NCI-H2107 (cell line): ENCODE measurements at places on chromosomes 6 and 20.

DNA sequence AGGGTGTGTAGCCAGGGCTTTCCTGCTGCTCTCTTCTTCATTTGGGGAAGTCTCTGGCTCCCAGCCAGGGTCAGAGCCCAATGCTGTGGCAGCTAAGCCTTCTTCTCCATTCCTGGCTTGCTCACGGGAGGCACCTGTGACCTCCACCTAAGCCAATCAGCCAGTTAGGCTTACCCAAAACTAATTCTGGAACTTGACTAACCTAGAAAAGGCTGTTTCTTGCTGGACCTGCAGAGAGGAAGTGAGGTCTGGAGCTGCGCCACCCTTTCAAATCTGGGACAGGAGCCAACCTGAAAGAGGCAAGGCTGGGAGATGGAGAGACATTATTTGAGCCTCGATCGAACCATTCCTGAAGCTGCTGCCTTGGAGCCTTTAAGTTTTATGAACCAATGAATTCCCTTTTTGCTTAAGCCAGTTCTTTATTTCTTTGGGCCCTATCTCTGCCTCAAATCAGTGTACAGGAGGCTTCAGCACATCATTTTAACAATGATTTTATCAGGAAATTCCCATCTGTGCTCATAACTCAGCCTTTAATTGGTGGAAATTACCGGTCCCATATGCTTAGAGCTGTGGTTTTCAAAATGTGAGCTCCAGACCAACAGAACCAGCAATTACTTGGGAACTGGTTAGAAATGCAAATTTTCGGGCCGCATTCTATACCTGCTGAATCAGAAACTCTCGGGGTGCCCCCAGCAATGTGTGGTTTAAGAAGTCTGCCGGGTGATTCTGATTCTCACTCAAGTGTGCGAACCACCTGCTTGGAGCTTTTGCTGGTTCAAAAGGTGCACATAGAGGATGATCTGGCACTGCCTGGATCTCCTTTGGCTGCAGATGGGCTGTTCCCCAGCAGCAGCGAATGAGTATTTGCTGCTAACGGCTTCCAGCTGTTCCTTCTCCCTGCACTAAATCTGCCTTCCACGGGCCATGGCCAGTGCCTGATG lies 97.4 kb upstream of the RNF24 start:
- no peak for DNase-seq

DNA sequence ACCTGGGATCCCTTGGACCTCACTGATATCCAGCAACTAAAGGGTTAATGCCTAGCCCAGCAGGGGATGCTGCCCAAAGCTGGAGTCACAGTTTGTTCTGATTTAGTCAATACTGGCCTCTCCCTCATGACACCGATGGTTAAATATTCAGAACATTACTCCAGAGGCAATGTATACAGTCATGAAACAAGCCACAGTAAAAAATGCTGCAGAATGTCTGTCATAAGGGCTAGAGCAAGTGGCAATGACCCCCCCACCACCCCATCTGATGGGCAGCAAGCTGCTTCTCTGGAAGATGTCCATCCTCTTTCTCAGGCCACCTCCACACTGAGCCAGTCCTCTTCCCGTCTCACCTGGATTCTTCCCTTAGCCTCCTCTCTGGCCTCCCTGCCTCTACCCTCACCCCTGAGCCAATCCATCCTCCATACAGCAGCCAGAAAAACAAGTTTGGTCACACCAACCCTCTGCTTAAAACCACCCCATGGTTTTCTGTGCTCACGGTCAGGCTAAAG lies 99.0 kb upstream of the KCNG1 start:
- no peak for DNase-seq

- DNase-seq: no peak
These were observed 551.6 kb upstream of the CITED2 start for GRCh38 chr6:139925894-139926641.

DNA sequence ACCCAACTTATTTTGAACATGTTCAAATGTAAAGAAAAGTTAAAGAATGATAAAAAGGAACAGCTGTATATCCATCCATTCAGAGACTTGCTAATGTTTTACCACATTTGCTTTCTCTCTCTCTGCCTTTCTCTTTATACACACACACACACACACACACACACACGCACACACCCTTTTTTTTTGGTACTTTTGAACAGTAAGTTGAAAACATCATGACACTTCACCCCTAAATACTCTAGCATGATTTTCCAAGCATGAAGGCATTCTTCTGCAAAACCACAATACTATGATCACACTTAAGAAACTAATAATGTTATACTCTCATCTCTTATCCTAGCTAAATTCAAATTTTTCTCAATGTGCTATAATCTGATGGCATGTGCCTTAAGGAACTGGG lies 192.3 kb downstream of the UTRN start:
- DNase-seq: no peak

GRCh38 chr20:52748990-52749389 lies 223.2 kb upstream of the TSHZ2 start:
- DNase-seq: no peak

GRCh38 chr6:157586476-157587126 lies 205.6 kb downstream of the ZDHHC14 start:
- no peak for DNase-seq

DNA sequence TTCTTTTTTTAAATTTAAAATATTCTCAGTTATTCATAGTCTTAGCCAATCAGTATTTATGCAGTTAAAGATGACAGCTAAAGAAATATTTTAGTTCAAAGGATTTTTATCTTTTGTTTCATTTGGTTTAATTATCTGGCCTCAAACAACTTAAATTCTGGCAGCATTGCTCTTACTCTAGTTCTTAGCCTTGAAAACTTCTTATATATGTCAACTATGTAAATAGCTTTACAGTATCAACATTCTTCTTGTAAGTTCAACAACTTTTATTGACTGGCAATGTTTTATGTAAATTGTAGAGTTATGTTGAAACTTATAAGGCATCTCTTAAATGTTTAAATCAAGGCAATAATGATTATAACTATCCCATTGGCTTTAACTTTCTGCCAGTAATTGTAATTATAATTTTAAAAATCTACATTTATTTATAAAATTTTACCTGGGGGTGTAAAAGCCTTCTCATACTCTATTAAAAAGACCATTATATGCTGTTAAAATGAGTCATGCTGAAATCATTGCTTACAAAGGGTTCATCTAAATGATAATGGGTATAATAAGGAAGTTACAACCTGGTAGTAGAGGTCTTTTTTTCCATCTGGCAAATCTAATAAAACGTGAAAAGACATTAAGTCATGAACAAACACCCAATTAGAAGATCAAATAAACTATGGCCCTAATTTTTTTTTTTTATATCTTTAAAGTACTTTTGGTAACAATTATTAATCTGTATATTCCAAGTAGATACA lies 45.8 kb upstream of the FAM184A start:
- DNase-seq: no peak

GRCh38 chr6:73340048-73340447 lies 14.0 kb downstream of the DPPA5 start:
- DNase-seq: no peak

DNA sequence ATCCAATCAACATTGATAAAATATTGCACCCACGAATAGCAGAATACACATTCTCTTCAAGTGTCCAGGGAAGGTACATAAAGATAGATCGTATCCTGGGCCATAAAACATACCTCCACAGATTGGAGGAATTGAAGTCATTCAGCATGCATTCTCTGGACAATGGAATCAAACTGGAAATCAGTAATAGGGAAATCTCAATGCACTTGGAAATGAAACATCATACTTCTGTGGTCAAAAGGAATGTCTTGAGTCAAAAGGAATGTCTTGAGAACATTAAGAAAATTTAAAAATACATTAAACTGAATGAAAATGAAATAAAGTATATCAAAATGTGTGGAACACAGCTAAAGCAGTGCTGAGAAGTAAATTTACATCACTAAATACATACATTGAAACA lies 138.8 kb downstream of the TFAP2A start:
- no peak for DNase-seq

- DNase-seq: no peak
These were observed 95.6 kb upstream of the SHLD1 start for GRCh38 chr20:5654557-5654956.

GRCh38 chr6:31658158-31658688 lies 2.4 kb downstream of the C6orf47 start:
- DNase-seq: no peak
